ENCODE measurements at places on chromosomes 3 and 15.

DNA sequence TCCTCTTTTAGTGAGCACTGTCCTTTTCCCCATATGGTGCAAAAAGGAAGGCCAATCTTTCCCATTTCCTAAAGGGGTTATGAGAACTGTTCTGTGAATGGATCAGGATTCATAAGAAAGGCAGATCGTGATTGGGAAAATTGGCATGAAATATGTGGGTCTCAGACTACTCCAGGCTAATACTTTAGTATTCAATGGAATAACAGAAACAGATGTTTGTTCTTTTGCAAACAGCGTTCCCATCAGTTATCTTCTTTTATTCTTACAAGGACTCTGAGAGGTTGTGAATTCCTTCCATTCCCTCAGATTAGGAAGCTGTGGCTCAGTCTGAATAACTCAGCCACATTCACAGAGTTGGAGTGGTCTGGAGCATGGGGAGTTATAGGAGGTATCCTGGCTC is 51.3 kb upstream of the MTMR10 start:
- no peak for DNase-seq

DNA sequence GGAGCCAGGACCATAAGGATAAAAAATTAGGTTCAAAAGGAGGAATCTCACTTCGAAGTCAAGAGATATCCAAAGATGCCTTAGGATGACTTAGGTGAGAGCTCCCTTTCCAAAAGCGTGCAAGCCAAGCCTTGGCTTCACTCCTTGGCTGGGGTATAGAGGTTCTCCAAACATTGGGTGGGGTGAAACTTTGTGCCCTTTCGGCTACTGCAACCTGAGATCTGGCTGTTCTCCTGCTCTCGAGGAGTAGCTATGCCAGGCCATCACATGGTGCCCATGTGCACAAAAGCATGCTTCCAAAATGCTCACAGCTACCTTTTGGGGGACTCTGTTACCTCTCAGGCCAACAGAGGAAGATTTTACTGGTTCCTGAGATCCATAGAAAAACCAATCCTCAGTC is 373.8 kb downstream of the EPHB1 start:
- no peak for DNase-seq

DNA sequence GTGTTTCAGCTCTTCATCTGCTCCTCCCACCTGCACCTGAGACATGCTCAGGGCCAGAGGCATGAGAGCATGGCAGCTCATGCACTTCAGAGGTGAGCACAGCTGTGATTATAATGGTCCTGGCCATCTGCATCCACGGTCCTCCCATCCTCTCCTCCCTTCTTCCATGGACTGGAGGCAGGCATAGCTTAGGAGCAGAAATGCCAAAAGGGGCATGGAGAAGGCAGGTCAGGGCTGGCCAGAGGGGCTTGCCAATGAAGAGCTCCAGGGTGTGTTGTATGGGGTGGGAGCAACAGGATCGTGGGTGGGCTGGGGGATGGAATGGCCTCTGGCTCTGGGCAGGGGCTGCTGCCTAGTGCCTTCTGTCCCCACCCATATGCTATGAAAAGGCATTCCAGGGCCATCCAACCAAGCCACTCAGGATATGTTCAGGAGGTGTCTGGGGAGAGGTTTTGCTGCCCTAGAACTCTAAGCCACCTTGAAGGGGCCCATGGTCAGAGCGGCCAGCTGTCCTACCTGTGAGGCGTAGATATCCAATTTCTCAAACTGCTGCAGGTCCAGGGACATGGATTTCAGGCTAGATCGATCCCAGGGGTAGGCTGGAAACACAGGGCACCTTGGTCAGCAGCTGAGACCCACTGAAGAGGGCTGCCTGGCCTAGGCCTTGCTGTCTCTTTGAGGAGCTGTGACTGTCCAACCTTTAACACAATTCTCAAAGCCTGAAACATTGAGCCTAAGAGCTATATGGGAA is 26.1 kb downstream of the KY start:
- DNase-seq, result no peak

GRCh38 chr3:179652447-179653095 is at the start of gene USP13:
Gene USP13, plus strand, starts transcription at chr3:179653040. Its CDS starts 186 bp downstream, at chr3:179653226.
- peak; percentile 56 for DNase-seq

DNA sequence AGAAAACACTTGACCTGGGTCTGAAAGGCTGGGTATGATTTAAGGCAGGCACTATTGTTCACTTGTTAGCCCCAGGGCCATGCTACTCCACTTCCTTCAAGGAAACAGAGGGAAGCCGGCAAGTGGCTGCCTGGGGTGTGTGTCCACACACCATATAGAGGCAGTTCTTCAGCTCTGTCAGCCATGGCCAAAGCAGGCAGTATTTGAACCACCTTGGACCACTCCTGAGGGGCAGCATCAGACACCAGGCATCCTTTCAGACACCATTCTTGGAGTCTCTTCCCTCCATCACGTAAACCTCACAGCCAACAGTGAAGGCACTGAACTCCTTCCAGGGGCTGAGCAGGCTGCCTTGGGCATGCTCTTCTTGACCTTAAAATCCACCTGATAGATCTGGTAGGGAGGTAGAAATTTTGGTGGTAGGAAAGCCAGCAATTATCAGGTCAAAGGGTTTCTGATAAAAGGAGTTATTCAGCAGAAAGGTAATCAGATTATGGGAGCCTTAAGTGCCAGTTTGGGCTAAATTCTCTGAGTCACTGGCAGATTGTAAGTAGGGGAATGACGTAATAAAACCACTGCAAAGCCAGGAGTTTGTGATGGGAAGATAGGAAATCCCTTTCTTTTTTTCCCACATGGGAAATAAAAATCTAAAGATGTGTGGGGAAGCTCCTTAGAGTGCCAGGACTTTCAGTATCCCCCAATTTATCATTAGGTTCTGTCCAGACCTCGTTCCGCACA is 20.2 kb downstream of the TGFBR2 start:
- no peak for DNase-seq

GRCh38 chr3:107520535-107520934 is 2.2 kb upstream of the BBX start:
- DNase-seq, result no peak

GRCh38 chr3:12138044-12138443 is 20.7 kb downstream of the TIMP4 start:
- DNase-seq, result no peak

- DNase-seq, result no peak
These were observed 98.9 kb upstream of the PFN2 start for GRCh38 chr3:150069633-150070032.

- no peak for DNase-seq
These were observed 19.0 kb upstream of the IL1RAP start for GRCh38 chr3:190494907-190495306.

DNA sequence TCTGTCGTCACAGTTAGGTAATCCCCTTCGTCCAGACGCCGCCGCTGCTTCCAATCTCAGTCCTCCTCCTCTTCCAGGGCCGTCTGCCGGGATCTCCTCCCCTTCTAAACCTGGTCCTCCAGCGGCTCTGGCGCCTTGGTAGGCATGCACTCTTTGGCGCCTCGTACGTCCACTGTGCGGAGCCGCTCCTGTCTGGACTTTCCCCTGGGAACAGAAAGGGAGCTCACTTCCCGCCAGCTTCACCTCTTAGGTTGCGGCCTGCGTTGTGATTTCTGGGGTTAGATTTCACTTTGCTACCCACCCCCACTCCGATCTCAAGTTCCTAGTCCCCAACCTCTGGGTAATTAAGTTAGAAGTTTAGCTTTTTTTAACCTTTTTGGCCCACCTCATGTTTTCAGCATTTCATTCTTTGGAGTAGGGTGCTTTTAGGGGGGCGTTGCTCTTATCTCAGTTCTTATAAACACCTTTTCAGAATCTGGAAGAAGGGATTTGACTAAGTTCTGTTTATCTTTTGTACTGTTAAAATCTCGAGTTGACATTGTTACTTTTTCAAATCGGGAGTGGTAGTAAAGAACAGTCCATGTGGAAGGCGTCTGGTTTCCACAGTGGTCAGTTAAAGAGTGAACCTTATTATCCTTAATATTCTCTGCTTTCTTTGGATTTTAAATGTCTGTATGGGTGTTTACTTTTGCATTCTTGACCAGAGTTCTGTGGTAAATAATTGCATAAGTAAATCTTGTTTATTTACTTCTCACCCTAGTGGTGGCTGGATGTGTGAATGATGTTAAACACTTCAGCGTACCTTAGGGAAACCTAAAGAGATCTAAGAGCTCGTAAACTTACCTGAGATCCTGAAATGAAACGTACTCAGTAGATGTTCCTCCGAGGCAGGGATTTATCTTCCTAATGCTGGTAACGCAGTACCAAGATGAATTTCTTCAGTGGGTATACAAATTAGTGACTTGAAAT is 611 bp downstream of the CTDSPL2 start:
- no peak for DNase-seq

- DNase-seq, result no peak
These were observed 4.4 kb upstream of the VPS8 start for GRCh38 chr3:184807549-184807948.

DNA sequence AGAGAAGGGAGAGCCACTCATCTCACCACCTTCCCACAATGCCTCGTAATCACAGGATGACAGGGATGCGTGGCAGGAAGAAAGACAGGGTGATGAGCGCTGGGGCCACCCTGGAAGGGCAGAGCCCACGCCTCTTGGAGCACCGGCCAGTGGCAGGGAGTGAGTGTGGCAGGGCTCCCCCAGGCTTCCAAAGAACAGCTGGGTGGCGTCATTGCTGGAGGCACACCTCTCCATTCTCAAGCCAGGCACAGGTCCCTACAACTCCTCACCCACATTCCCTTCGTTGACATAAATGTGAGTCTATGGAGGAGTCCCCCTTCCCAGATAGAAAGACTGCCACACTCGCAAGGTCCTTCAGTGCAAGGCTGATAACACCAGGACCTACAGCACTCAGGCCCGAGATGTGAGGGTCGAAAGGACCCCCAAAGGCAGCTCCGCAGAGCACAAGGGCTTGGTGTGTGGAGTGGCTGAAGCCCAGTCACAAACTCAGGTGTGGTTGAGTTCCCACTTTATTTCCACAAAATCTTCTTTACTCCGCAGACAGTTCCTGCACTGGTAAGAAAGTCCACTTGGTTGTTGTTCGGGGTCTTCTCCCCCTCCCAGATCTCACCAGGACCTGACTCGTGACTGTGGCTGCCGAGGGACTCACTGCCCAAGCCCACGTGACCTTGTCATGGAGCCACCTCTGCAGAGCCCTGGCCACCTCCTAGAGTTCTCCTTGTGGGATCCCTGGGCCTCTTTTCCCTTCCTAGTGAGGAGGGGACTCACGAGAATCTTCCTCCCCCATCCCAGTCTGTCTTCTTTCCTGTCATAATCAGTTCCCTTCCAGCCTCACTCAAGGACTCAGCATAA is 22.4 kb upstream of the CORO2B start:
- DNase-seq, result no peak

DNA sequence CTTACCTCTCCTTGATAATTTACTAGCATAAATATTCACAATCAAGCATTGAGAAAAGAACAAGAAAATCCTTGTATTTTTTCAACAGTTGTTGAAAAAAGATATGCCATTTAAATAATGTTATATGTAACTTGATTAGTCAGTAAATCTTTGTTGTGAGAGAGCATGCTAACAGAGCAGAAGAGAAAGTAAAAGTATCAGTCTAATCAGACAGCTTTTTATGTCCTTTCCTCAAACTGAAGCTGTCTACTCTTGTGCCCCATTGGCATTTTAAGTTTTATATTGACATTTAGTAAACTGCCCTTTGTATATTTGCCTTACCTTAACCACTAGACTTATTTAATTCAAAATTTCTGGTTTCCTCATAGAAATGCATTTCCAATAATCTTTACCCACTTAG is 668.7 kb downstream of the OTOL1 start:
- no peak for DNase-seq

- DNase-seq, result no peak
These were observed 173.3 kb downstream of the TMEM108 start for GRCh38 chr3:133211449-133211848.

DNA sequence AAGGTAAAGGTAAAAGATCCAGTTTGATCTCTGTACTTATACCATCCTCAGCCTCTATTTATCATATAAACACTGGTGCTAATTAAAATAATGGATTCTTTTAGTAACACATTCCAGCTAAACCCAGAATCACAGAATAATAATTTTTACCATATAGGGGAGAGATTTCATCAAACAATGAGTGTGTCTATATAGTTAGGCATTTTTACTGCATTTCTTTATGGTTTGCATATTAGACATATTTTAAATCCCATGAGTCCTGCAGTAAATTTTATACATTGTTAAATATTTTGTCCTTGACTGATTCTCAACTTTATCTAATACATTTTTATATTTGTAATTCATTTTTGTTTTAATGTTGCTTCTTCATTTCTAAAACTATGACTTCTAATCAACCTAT is 323.7 kb upstream of the AGTR1 start:
- DNase-seq, result no peak

GRCh38 chr3:99681512-99681911 is 43.1 kb downstream of the COL8A1 start:
- no peak for DNase-seq

- DNase-seq, result no peak
These were observed 20.4 kb downstream of the SLC7A14 start for GRCh38 chr3:170565495-170565894.

GRCh38 chr3:134197681-134198261 is 52.9 kb downstream of the RYK start:
- DNase-seq, result no peak
